ENCODE measurements at places on chromosomes 5 and 9.

GRCh38 chr5:14920121-14920520 lies 48.5 kb upstream of the ANKH start:
- no peak for DNase-seq

DNA sequence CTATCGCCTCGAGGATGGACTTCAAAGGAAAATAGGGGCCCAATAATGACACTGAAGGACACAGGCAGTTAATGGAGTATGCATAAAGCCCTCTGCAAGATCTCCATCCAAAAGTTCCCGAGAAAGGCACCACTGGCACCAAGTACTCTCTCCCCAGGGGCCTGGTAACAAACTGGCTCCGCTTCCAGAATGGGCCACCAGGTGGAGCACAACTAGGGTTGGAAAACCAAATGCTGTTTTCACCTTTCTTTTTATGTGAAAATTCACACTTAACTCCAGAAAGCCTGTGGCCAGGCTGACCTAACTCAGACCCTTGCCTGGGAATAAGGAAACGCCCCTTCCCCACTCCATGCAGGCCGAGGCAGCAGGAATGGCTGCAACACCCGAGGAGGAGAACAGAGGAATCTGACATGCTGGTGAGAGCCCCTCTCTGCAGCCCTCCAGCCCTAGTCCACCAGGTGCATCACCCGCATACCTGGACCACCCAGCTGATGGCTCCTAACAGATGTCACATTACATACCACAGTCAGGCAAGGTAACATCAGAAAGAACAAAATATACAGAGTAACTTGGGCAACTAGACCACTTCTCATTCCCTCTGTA lies 42.8 kb downstream of the CAMSAP1 start:
- no peak for DNase-seq

DNA sequence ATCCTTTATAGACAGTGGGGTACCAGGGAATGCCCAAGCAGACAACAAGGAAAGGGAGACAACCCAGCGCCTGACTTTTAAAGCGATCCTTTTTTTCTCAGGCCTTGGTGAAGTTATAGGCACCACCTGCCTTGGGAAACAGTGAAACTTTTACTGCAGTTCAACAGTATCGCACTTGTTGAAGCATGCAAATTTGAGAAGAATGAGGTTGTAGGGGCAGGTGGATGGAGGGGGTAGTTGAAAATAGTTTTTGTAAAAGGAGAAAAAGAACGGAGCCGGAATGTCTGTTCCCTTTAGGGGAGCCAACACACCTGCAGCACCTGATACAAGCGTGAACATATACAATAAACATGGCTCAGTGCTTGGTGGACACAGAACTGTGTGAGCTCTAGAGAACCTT lies 190.2 kb upstream of the NR3C1 start:
- no peak for DNase-seq

DNA sequence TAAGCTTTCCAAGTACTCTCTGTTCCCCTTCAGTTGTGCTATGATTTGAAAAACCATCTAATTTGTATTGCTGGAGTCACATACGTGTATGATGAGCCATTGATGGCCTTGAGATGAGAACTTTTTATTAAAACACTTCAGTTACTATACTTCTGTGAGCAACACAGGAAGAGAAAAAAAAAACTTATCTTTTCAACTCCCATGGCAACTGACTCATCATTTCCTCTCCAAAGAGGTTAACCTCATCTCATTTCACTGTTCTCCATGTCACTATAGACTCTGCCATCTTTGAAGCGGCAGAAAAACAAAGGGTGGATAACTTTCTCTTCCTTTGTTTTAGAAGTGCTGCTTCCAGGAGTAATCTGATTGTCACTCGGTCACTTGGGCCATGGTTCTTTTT lies 104.3 kb upstream of the PCSK1 start:
- peak; percentile 41 for DNase-seq

DNA sequence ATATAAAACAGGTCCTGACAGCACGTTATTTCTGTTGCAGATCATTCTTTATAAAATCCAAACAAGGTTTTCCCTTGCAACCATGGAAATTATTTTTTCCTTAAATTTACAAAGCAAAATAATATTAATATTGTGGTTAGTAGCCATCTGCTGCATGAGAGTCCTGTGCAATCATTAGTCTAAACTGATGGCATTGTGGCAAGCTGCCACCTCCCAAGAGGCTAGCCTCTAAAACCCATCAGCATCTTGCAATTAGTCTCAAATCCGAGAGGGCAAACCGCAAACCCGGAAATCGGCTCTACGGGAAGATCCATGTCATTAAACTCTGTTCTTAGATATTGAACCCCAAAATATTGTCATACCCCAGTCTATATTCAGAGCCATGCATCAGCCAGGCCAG lies 11.3 kb upstream of the CDH6 start:
- DNase-seq: no peak

GRCh38 chr5:128341056-128341455 lies 197.0 kb downstream of the FBN2 start:
- DNase-seq: peak; percentile 10

- DNase-seq: no peak
Measured at GRCh38 chr5:108420158-108420557, 38.3 kb upstream of the FBXL17 start.

DNA sequence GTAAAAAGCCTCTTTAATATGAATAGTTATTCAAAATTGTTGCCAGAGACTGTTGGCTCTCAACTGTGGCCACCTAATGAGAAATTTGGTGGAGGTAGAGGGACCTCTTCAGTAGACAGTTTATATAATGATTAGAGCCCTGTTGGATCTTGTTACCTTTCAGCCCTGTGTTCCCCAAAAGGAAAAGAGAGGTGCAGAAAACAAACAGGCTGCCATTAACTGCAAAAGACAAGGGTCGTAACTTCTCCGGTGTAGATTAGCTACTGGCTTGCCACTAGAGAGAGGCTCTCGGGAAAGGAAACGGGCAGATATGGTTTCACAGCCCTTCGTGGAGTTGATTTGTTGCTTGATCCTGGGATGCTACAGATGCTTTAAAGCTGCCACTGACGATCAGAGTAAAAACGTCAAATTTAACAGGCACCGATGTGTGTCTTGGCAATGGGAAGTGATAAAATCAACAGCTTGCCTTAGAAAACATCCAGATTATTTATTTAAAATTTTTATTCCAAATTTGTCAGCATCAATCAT lies 7.8 kb downstream of the FST start:
- DNase-seq: no peak

DNA sequence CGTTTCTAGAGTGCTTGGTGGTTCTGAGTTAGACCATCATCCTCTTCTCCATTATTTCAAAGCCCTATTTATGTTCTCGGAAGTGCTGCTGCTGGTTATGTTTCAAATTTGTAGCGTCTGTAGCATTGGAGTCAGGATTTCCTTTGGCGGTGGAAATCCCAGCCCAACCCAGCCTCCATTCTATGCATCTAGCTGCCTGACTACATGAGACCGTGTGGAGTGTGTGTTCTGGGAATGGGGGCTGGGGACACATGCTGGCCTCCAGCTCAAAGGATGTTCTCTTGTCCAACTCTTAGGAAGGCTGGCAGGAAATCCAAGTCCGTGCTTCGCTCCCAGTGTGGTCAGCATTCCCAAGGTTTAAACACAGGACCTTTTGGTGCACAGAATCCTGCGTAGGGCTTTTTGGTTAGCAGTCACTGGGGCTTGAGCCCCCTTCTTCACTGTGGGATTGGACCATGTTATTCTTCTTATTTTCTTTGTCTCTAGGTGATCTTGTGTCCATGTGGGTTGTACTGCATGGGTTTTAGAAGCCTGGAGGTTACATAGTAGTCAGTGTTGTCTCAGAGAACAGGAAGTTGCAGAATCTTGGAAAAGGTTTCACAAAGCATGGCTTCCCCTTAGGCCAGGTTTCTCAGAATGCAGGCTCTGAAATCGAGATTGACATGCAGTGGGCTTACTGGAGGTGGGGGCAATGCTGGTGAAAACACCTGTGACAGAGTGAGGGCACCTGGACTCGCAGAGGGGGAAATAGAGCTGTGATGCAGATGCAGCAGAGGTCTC lies 132.2 kb downstream of the ARHGAP26 start:
- DNase-seq: no peak

DNA sequence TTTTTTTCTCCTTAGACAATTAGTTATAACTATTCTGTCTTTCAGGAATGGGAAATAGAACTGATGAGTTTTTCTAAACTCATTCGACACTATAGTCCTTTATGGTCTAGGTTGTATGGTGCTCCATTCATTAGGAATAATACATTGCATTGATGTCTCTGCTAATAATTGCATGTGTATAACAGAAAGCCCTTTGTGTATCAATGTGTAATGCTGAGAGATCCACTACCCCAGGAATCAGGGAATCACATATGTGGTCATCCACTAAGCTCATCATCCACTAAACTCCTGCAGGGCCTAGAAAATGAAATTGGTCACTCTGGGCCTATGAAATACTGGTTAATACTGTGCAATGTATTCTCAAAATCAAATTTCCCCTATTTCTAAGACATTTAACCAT lies 242.0 kb upstream of the CDH18 start:
- DNase-seq: no peak

GRCh38 chr9:137972355-137972987 lies 94.9 kb downstream of the CACNA1B start:
- DNase-seq: no peak

GRCh38 chr5:1347571-1347970 lies 2.7 kb upstream of the CLPTM1L start:
- DNase-seq: no peak

DNA sequence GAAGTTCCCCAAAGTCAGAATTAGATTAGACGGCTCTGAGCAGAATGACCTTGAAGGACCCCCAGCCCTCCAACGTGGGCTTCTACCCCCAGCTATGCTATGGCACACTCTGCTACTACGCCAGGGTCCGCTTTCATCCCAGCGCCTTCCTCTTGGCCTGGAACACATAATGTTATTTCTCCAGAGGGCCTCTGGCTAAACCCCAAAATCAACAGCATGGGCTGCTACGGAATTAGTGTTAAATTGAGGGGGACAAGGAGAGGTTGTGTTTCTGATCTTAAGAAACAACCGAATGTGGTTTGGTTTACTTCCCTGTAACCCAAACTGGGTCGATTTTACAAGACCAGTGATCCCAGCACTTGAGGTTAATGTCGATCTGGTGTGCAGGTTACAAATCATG lies 97.1 kb downstream of the ZNF618 start:
- DNase-seq: no peak

DNA sequence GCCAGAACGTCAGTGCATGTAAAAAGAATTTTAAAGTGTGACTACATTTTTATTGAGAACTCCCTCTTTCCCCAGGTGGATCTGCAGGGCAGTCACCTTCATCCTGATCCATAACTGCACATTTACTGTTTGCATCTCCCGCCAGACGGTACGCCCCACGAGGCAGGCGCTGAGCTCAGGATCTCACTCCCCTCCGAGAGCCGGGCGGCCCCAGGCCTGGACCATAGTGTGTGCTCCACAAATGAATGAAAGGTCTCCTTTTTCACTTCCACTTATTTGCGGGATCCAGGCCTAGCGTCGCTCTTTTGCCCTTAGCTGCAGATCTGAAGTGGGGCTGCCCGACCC lies 378 bp downstream of the DROSHA start:
- no peak for DNase-seq

DNA sequence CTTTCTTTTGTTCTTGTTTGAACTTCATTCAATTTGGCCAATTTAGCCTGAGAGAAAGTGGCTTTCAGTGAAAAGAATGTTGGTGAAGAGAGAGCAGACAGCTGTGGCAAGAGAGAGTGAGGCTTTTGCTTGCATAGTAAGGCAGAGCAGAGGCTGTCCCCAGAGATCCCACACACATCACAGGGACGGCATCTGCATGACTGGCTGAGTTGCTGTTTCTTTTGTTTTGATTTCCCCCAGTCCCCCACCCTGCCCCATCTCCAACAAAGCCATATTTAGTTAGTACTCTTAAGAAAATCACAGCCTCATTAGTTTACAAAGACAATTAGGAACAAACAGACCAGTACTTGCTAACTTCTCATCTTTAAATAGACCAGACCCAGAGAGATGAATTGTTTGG lies 363.9 kb upstream of the SEMA6A start:
- DNase-seq: no peak

- peak; percentile 61 for DNase-seq
Measured at GRCh38 chr9:133054966-133055365, 6.8 kb upstream of the CEL start.

- DNase-seq: peak; percentile 85
Measured at GRCh38 chr5:16957304-16958196, 21.5 kb upstream of the MYO10 start.

GRCh38 chr5:120843390-120843980 lies 379.4 kb downstream of the PRR16 start:
- no peak for DNase-seq

DNA sequence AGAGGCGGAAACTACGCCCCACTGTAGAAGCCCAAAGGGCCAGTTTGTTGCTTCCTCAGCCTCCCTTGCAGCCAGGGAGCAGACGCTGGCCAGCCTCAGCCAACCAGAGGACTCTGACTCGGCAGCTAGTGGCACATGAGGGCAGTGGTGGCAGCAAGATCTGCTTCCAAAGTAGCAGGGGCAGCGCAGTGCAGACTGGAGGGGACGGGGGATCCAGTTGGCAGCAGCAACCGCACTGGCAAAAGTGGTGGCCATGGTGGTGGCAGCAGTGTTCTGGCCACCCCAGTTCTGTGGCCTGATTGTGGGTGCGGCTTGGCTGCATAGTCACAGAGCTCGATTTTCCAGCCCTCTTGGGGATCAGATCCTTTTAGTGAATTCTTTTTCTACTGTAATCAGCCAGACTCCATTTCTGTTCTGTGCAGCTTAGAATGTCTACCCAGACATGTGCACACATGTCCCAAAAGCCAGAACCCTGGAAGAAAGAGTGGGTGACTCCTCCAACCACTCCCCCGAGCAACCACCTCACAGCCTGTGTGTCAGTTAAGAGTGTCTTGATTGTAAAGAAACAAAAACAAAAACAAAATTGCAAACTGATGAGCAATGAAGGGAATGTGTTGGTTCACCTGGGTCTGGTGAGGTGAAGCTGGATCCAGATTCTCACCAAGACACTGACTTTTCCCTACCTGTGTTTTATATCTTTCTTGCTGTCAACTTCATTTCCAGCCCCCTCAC lies 11.0 kb upstream of the ZBTB43 start:
- DNase-seq: no peak

GRCh38 chr5:174553556-174553955 lies 170.8 kb upstream of the MSX2 start:
- DNase-seq: no peak

DNA sequence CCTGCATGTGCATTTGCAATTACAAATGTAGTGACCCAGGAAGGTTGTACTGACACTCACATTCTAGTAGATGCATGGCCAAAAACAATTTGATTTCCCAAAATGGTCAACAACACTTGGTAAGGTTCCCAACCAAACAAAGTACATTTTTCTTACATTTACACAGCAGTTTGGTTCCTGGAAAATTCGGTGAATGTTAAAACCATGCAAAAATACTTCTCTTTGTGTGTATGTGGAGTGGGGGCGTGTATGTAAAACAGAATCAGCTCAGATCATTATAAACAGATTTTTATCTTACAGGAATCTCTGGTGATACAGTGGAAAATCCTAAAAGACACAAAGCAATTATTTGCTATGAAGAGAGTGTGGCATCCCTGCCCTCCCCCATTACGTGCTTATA lies 25.1 kb upstream of the MELK start:
- DNase-seq: no peak

GRCh38 chr9:114278881-114279570 lies 43.9 kb upstream of the ORM1 start:
- no peak for DNase-seq

All from AG09309 (cell line).